Activated T-helper 2 cell treated with anti-CD3 and anti-CD28 coated beads, Interferon-gamma antibody, Interleukin-2, Interleukin-4, amounts not matched to agents 10 μg/mL and 5 μg/mL and 100 μg/mL, durations not matched to agents 14 hours and 24 hours and 36 hours (primary cell): ENCODE measurements at places on chromosomes 11 and 22.

DNA sequence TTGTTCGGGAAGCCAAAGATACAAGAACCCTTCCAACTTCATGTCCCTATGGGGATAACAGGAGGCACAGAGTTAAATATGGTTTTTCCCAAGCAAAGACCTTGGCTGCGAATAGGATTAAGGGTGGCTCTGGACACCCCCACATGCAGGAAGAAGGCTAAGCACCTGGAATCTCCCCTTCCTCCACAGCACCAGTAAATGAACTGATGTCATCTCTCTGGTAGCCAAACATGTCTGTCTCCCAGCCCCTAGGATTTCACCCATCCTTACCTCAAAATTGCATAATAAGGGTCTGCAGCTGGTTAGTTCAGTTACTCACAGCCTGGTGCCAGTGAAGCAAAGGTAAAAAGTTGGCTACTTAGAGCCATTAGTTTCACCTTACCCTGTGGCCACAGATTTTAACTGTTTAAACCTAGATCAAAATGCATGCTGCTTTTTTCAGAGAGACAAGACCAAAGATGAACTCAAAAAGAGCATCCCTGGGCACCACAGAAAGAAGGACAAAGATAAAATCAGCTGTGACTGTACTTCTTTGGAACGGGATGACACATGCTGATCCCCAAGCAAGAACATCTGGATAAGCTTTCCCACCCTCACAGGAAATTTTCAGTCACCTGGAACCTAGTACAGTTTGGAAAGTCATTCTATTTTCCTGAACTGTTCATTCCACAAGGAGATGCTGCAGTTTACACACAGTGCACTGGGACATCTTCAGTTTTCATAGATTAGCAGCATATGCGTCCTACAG is 77.2 kb upstream of the AKIP1 start:
- DNase-seq: no peak

DNA sequence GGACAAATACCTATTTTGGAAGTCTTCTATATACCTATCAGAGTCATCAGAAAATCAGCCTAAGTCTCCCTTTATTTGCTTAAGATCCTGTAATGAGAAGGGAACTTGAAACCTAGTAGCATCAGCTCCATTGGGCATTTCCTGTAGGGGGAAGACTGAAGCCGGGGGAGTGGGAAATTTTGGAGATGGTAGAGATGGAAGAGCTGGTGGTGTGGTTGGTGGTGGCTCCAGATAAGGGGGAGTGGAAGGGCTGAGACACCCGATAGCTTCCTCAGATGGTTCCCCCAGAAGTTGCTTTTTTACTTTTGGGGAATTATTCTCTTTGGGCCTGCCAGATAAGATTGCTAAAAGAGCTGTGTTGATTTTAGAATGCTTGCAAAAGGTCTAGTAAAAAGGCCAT is 16.4 kb upstream of the EI24 start:
- no peak for DNase-seq

DNA sequence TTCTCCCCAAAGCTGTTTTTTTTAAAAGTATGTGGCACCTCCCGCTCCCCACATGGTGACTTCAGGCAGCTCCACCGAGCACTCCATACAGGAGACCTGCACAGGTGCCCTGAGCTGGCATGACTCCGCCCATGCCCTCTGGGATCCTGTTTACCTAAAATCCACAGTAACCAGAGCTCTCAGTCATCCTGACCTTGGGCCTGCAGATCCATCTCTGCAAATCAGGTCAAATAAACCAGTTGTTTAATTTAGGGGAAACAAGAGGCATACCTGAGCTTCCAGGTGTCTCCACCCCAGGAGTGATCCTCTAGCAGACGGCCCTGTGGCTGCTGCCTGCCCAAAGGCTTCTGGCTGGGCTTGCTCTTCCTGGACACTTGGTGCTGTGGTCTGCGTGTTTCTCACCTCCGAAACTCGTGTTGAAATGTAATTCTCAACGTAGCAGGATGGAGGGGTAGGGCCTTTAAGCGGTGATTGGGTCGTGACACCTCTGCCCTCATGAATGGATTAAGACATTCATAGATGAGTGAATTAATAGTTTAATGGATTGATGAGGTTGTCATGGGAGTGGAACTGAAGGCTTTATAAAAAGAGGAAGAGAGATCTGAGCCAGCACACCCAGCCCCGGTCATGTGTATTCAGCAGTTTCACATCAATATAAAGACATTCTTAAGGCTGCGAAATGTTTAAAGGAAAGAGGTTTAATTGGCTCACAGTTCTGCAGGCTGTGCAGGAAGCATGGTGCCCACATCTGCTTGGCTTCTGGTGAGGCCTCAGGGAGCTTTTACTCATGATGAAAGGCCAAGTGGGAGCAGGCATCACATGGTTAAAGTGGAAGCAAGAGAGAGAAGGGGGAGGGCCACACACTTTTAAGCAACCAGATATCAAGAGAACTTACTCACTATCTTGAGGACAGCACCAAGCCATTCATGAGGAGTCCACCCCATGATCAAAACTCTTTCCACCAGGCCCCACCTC is 34.1 kb downstream of the LINC01488 start:
- DNase-seq: no peak

DNA sequence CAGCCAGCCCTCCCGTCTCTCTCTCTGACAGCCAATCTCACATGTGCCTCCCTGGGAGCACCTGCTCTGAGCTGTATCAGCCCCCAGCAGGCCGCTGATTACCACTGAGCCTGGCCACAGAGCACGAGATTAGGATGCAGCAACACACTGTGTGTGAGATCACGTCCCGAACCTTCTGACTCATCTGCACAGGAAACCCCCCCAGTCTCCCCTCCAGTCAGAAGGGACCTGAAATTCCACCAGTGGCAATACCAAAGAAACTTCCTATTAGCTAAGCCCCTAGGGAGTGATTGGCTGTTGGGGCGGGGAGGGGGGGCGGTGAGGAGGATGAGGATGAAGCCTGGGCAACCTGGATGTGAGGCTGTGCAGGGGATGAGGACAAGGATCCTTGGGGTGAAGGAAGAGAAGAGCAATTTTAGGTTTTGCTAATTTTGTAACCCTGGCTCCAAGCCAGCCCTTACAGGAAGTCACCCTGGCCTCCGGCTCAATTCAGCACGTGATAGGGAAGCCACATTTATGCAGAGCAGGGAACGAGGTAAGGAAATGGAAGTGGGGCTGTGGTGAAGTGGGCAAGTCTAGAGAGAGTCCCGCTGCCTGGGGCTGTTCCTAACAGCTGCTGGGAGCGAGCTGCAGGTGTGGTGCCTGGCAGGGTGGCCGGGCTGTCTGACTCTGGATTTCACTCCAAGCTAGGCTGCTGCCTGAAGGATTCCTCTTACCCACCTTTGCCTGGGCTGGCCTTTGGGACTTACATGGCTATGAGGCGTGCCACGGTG is 1.9 kb downstream of the SLC43A3 start:
- DNase-seq: peak; percentile 76

DNA sequence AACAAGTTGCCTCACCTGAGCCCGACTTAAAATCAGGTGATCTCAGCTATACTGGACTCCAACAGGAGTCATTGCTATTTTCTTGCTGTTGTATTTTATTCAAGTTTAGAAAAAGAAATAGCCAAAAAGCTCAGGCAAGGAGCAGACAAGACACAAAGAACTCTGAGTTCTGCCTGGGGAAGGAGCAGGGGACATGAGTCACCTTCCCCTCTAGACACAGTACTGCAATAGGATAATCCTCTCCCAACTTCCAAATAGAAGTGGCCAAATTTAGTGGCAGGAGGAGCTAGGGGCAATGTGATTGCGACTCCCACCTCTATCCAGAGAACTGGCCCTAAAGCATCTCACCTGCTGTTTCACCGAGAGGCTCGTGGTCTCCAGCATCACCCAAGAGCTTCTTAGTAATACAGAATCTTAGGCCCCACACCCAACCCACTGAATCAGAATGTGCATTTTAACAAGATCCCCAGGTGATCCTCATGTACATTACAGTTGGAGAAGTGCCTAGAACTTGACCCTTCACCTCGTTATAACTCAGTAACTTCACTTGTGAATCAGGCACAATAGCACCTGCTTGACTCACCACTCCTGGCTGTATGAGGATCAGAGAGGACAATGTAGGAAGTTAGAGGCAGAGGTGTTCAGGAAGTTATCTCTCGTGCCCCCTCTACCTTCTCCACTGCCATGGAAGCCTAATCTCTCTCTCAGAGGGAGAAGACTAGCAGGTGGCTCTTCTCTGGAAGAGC is 56.8 kb upstream of the FBXO3 start:
- no peak for DNase-seq

DNA sequence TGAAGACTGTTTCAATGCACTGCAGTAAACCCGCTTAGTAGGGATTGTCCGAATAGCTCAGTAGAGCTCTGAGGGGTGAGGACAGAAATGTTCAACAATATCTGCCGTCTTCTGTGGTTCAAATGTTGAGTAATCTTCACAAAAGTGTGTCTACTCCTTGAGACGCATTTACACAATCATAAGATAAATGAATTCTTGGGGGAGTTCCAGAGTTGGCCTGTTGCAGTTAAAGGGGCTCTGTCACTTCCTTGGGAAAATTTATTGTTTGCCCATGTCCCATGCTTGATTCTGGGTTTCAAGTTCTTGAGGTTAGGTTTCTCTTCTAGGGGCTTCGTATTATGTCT is 614 bp downstream of the ANO3 start:
- no peak for DNase-seq

GRCh38 chr11:17298302-17298701 is 21.8 kb downstream of the NUCB2 start:
- DNase-seq: peak; percentile 41

GRCh38 chr11:116712428-116712827 is 60.4 kb downstream of the BUD13 start:
- DNase-seq: no peak

- no peak for DNase-seq
Observed at GRCh38 chr11:47387944-47388696, 9.8 kb upstream of the SPI1 start.

DNA sequence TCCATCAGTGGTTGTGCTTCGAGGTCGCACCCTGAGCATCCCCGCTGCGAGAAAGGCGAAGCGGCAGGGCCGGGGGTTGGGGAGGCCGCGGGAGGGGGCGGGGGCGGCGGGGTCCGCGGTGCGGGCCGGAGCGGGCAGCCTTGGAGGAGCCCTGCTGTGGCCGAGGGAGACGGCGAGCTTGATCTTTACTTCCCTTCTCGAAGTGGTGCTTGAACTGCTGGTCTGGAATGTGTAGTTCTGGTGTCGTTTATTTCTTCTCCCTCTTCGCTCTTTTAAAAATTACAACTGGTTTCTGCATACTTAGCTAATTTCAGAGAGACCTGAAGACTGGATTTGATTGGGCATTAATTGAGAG is 1.1 kb downstream of the APLP2 start:
- no peak for DNase-seq

- DNase-seq: no peak
Observed at GRCh38 chr11:113137713-113138529, 176.5 kb upstream of the TTC12 start.

DNA sequence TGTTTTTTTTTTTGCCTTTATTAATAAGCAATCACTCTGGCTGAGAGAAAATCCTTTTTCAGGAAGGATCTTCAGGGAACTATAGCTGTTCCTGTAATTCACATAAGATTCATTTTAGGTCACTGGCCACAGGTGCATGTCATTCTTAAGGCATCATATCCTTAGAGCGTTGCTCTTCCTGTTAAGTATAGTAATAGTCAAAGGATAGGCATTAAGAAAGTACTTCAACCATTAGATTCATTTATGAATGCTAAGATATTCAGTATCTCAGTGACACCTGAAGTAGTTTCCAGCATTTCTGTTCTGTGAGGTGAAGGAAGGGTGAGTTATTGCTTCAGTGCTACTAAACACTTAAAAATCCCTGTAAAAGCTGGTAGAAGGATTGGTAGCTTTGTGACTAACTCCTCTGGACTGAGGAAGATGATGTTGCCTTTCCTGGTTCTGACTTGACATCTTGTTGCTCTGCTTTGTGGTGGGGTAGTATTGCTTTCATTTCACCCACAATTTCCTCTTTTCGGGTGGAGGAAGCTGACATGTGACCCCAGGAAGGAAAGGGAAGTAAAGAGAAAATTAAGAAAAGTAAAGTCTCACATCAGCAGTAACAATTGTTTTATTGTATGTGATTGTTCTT is 34.7 kb downstream of the RNF169 start:
- DNase-seq: no peak

- DNase-seq: no peak
Observed at GRCh38 chr22:23781511-23782183, 5.1 kb upstream of the SMARCB1 start.

DNA sequence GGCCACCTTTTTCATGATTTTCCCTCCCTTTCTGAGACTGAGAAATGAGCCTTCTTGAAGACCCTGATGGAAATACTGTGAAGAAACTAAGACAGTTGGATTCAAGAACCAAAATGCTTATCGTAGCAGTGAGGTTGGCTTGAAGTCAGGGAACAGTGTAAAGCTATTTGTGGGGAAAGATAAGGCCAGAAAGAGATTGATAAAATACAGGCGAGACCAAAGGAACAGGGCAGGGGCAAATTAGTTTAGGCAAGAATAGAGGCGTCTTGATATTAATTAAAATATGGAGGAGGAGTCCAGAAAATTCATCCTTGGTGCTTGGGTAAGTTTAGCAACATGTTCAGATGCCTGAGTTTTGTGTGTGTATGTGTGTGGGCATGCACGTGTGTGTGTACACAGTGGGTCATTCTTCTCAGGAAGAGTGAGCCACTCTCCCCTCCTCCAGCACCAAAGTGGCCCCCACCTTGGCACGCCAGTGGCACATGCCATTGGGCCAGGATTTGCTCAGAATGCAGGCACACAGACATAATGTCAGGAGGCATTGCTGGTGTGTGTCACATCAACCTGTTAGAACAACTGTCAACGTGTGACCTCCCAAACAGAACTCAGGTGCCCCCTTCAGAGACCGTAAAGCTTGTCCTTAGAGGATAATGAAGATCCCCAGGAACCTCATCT is 3.9 kb upstream of the EHF start:
- DNase-seq: no peak

- DNase-seq: no peak
Observed at GRCh38 chr22:40651057-40651456, 14.5 kb upstream of the MRTFA start.

- no peak for DNase-seq
Observed at GRCh38 chr11:7506243-7506642, 7.6 kb upstream of the PPFIBP2 start.

- DNase-seq: no peak
Observed at GRCh38 chr11:83303316-83303715, 17.1 kb upstream of the CCDC90B start.

DNA sequence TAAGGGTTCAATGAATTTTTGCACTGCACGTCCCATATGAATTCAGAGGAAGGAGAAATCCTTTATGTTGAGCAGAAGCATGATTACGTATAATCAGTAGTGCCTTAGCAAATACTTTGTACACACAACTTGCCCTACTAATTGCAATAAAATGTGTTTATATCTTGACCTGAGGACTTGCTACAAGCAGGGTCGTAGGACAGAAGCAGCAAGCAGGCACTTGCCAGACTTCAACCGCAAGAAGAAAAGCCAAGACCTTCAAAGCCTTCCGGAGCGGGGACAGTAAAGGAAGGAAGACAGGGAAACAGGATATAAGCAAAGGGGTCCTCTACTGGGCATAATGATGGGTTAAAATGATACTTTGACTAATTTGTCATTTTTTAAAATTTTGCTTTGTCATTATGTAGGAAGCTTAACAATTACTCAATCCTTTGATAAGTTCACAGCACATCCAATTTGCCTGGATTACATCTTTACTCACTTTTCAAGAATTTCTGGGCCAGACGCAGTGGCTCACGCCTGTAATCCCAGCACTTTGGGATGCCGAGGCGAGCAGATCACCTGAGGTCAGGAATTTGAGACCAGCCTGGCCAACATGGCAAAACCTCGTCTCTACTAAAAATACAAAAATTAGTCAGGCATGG is 23.2 kb upstream of the UBASH3B start:
- no peak for DNase-seq
